Brain microvascular endothelial cell (primary cell): ENCODE measurements at places on chromosomes 1 and 21.
A peak's percentile ranks its signal among the peaks of the same experiment; 100 is the strongest.

DNA sequence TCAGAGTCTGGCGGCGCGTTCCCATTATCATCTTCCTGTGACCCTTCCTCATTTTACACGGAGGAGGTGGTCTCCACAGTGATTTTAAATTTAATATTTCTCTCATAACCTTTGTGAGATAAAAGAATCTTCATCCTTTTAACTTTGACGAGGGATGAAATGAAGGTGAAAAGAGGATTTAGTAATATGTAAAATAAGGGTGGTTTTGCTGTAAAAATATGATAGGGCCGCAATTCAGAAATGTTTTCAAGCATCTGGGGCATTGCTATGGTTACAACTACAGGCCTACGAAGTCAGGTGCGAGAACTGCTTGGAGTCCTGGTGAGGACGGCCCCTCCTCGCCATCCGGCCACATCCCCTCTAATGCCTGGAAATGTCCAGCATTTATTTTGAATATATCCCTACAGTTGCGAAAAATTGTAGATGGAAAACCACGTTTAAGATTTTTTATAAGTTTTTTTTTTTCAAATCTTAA is 422 bp upstream of the RSBN1 start:
- DNase-seq, result no peak

GRCh38 chr1:25821112-25821476 is 1.3 kb downstream of the MTFR1L start:
- DNase-seq, result no peak

DNA sequence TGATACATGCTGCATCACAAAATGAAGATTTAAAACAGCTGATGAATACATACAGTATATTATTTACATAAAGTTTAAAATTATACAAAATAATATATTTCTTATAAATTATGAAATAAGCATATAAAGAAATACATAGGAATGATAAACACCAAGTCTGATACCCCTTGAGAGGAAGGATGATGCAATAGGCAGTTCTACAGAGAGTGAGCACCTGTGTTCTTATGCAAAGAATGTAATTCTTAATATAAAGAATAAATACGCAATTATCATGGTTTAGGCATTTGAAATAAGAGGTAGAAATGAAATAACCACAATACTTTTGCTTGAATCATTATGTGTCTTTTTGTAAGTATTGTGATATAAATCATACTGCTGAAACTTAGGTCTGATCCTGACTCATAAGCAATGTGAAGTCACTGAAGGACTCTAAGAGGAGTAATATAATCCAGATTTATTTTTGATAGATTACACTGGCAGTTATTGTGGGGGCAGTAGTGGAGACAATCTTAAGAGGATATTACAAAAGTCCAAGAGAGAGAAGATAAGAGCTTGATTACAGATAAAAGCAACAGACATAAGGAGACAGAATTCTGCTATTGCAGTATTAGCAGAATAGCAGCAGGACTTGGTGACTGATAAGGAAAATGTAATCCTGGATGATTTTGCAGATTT is 39.0 kb downstream of the TTLL7 start:
- DNase-seq, result peak; percentile 16

- peak; percentile 27 for DNase-seq
Observed at GRCh38 chr1:5991381-5992025, 722 bp downstream of the NPHP4 start.

DNA sequence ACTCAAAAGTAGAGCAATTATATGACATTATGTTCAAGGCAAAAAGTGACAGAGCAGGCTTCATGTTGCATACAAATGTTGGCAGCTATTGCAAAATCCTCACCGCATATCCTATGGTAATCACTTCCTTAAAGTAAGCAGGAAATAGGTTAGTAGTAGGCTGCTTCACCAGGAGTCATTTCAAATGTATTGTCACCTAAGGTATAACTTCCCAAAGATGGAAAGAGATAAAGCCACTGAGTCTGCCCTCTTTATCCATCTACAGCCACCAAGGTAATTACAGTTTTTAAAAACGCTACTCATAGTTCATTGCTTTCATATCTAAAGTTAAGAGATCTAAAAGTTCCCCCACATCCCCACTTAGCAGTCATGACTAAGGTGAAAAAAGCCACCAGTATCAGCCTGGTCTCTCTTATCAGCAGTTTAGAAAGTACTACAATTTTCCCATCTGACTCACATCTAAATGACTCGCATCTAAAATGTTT is 31.6 kb upstream of the UBE2U start:
- peak; percentile 64 for DNase-seq

DNA sequence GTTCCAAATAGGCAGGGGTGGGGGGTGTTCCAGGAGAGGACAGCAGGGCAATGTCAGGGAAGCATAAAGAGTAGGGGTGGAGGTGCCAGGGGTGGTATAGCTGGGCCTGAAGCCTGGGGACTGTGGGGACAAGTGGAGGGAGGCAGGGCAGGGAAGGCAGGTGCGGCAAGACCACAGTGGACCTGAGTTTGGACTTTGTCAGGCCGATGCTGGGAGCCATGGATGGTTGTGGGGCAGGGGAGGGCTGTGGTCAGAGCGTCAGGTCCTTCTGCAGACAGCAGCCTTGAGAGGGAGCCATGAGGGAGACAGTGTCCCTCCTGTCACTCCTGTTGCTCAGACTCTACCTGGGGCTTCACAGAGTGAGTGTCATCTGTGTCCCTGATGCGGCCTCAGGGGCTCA is 320.3 kb downstream of the PTPRU start:
- no peak for DNase-seq

GRCh38 chr1:174324939-174325338 is 122.8 kb upstream of the GPR52 start:
- DNase-seq, result no peak

DNA sequence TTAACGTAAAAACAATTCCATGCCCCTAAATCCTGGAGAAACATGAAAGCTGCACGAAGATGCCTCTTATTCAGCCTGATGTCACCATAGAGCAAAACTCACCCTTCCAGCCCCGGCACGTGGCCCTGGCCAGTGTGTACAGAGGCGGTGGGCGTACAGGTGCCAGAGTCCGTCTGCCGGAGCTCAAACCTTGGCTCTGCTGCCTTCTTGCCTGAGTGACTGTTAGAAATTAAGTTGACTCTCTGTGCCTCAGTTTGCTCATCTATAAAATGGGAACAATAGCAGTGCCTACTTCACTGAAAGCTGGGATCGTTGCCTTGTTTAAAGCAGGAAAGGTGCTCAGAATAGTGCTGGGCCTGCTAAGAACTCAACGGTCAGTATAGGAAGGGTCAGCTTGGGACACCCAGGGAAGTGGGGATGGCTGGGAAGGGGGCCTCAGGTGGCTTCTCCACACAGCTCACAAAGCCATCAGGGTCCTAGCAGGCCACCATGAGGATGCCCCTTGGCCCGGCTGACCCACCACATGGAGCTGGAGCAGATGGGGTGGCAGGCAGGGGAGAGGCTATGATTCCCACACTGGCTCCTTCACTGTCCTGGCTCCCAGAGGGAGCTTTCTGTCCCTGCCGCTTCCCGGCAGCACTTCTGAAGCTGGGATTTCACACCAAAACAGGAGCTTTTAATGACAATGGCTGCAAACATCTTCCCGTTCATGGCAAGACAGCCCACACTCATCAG is 237.2 kb downstream of the NPHP4 start:
- no peak for DNase-seq

- peak; percentile 25 for DNase-seq
Observed at GRCh38 chr1:20367116-20367585, 76.5 kb downstream of the VWA5B1 start.

DNA sequence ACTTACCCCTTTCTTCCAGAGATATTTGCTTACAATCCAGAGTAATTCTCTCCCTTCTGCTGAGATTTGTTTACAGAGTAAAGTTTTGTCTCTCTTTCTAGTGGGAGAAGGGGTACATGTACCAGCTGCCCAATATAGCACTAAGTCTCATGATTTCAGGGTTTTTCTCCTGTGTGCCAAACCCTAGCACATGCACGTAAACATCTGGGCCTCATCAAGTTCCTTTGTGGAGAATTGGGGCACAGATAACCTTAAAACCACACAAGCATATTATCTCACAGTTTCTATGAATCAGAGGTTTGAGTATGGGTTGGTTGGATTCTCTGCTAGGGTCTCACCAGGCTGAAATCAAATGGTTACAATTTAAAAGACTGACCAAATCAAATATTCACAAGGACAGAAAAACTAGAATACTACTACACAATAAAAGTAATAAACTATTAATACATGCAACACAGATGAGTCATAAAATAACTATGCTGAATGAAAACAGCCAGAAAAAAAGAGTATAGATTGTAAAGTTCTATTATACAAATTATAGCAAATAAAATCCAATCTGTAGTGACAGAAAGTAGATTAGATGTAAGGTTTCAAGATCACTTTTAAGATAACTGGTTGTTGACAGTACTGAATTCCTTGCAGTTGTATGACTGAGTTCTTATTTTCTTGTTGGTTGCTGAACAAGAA is 347.4 kb upstream of the PTBP2 start:
- DNase-seq, result peak; percentile 33

DNA sequence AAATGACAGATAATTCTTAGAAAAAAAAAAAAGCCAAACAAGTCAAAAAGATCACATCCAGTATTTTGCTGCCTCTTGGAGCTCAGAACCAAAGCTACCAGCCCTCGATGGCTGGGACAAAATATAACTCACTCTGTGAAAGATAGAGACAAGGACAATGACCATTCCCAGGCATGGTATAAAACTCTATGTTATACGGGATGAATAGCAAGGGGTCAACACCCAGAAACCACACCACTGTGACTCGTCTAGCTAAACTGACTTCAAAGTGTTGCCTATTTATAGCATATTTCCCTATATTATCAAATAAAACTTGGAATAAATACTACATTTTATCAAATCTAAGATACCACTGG is 10.1 kb downstream of the TMEM63A start:
- DNase-seq, result no peak

DNA sequence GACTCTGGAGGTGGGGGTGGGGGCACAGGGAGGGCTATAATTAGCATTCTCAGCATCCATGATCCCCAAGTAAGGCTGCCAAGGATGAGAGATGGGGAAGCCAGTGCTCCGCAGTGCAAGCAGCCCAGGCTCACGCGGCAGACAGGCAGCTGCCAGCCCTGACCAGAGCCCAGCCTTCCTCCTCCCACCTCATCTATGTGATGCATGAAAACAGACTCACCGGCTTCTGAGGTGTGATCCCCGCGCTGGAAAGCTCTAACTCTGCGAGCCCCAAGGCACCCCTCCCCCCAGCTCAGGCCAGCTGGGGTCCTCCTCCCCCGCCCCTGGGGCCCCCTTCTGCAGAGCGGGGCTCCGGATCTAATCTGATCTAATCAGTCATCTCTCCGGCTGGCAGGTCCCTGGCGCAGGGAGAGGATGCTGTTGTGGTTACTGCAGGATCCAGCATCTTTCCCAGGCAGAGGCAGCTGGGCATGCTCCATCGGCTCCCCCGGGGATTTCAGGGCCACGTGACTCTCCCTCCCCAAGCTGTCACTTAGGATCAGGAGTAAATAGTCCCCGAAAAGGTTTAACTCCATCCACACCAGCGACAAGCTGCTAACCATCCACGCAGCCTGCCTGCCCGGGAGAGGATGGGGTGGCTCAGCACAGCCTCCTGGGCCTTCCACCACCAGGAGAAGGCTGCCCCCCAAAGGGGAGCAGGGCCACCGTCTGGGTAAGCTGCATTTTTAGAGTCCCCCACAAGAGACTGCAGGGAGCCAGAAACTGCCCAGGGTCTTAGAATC is at the start of gene PLEKHA6:
PLEKHA6 (minus strand) TSS at position 456 of the 782 bp plus-strand sequence. CDS start 86,202 bp downstream, outside the sequence.
- no peak for DNase-seq

DNA sequence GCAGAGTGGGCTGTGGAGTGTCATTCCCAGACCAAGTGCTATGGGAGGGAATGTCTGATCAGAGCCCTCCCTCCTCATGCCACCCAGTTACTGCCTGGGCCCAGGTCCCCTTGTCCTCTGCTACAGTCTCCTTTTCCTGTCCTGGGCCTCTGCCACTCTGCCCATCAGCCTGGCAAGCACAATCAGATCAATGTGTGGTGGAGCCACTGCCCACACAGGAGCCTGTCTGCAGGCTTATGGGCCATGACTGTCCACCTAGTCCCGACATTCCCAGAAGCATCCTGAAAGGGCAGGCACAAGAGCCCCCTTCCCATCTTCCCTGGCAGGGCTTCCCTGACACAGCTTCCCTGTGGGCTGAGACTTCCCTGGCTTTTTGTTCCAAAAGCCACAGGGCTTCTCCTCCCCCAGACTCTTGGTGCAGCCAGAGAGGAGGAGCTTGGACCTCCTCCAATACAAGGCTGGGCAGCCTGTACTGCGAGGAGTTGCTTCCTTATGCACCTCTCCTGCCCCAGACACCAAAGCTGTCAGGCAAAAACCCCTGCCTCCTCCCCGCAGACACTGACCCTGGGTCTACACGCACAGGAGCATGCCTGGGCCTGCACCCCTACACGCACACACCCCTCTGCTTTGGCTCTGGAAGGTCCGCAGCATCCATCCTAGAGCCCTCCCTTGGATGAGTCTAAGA is 29.2 kb upstream of the CNTN2 start:
- DNase-seq, result no peak

GRCh38 chr21:43639470-43640353 is 19.6 kb downstream of the HSF2BP start:
- no peak for DNase-seq

DNA sequence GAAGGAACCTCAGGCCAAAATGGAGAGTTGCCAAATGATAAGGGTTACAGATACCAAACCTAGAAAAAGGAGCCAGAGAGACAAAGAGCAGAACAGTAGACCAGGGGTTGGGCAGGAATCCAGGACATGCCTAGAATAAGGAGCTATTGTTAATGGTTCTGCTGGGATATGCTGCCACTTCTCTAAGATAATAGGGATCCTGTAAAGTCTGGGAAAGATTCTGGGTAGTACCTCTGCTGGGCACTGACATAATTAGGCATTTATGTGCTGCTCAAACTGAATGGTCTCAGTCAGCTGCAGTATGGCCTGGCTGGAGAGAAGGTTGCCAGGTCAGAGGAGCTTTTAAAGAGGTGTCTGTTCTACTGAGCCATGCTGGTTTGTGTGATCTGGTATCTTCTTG is 19.9 kb upstream of the NRIP1 start:
- no peak for DNase-seq

- no peak for DNase-seq
Observed at GRCh38 chr1:159900755-159901360, 893 bp upstream of the CFAP45 start.

DNA sequence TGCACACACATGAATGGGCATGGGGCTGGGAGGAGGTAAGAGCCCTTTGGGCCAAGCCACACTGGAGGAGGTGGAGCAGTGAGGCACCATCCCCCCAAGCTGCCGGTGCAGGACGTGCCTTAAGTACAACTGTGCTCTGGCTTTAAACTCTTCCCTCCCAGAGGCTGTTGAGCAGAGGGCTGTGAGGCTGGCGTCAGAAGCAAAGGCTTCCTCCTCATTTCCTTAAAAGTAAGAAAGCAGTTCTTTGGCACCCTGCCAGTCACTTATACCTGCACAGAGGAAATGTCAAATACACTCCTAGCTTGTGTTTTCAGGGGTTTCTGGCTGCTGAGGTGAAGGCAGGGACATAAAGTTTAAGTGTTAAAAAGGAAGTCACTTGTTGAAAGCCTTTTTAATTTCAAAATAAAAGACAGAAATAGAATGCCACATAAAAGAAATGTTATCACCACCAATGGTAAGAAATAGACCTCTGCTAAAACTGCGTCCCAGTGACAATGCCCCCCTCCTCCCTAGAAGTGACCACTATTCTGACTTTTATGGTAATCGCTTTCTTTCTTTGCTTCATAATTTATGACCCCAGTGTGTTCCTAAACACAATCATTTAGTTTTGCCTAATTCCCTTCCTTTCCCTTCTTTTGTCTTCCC is 33.0 kb downstream of the LAMC2 start:
- DNase-seq, result no peak

GRCh38 chr1:238409191-238409850 is 518.6 kb upstream of the ZP4 start:
- DNase-seq, result peak; percentile 97

GRCh38 chr1:225451340-225451739 is 23.5 kb upstream of the LBR start:
- no peak for DNase-seq

GRCh38 chr1:25590096-25590824 is 26.3 kb upstream of the MAN1C1 start:
- DNase-seq, result peak; percentile 37
